NCI-H187 (cell line): ENCODE measurements at places on chromosomes 5 and 9.

GRCh38 chr9:121744002-121744686, 92.7 kb downstream of the DAB2IP start:
- DNase-seq = no peak

DNA sequence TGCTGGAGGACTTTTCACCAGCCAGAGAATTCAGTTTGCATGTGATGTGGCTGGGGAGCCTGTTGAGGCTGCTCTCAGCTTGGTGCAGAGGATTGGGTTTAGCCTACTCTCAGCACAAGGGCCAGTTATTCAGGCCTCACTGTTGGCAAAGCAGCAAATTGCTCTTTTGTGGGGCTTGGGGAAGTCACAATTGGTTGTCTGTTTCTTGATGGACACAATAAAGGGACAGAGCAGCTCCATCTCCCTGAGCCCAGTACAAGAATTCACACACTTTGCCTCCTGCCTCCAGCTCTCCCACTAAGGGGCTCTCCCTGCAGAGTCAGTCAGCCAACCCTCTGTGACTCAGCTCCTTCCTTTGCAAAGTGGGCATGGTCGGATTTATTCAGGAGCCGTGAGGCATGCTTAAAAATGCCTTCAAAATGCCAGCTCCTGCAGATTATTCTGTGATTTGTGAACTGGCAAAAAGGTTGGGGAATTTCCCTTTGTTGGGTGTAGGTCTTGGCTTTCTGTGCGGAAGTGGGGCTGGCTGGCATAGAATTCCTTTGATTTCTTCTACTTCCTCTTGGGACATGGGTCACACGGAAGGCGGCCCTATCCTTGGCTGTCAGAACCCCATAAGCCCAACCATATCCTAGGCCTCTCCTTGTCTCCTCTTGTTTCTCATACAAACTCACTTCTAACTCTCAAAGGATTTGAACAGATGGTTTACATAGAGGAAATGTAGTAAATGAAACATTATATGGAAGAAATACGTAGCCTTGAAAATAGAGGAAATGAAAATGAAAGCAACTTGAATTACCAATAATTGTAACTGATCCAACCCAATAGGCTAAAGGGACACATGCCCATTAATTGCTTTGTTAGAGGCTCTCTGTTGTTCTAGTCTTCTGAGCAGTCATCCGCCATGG, 118.7 kb upstream of the CD180 start:
- no peak for DNase-seq

GRCh38 chr5:37816883-37817282, 23.0 kb downstream of the GDNF start:
- no peak for DNase-seq

DNA sequence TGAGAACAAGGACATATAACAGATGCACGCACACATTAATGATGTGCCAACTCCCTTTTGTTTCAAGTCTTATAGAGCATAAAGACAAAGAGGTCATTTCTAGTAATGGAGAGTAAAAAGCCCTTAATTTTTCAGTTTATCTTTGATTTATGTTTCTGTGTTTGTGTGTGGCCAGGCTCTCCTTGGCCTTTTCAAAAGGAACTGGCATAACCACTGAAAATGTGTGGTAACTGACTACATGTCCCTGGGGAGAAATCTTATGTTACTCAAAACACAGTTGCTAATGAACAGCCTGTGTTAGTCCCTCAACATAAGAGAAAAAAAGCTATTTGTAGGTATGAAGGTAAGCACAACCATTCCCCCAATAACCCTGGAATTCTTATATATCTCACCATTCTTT, 47.6 kb upstream of the SHOC1 start:
- DNase-seq = no peak

- no peak for DNase-seq
These were observed 1005.0 kb upstream of the CDH10 start for GRCh38 chr5:25649628-25650265.

GRCh38 chr9:102106439-102106838, 368.0 kb upstream of the GRIN3A start:
- DNase-seq = no peak

GRCh38 chr5:157963244-157963643, 104.3 kb upstream of the CLINT1 start:
- no peak for DNase-seq

- DNase-seq = no peak
These were observed 206.8 kb downstream of the CAAP1 start for GRCh38 chr9:26685818-26686217.

DNA sequence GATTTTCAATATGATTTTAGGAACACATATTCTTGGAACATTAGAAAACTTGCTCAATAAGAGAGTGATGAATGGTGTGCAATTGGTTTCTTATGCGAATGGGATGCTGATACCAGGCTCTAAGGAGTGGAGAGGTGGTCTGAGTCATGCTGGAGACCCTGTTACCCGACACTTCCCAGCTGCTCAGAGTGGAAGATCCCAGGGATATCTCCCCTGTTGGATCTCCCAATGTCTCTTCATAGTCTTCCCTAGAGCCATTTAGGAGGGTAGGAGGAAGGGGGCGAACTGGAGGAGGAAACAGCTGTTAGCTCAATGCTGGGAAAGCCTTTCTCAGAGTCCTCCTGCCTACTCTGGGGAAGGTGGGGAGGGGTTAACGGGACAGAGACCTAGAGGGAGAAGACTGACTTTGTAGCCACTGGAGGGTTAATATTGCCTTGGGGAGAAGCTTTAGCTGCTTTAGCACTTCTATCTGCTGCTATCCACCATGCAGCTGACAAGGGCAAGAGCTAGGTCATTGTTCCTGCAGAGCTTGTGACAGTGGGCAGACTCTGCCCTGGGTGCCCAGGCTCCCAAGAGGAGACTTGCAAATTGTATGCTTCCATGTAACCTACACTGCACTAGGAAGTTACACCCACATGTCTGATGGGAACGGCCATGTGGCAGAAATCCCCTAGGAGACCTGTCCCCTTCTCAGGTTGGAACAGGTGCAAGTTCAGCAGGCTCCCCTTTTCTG, 301.0 kb downstream of the GADD45G start:
- DNase-seq = no peak

DNA sequence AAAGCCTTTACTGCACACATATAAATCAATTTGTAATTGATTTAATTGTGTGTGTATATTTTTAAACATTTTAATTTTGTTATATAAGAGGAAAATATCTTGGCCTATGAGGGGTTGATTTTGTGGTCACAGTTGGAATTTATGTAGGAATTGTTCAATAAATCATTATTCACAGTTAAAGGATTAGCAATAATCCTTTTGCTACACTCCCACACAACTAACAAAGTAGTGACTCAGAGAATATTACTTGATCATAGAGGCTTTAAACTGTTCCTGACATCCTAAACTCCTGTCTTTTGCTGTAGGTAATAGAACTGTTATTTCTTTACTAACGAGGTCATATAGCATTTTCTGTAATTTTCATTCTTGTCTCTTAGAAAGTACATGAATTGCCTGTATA, 95.5 kb downstream of the ZCCHC7 start:
- DNase-seq = no peak

- DNase-seq = no peak
These were observed 129.8 kb downstream of the SLC12A2 start for GRCh38 chr5:128213340-128213739.

- no peak for DNase-seq
These were observed 73.8 kb downstream of the LHFPL2 start for GRCh38 chr5:78574731-78575161.

DNA sequence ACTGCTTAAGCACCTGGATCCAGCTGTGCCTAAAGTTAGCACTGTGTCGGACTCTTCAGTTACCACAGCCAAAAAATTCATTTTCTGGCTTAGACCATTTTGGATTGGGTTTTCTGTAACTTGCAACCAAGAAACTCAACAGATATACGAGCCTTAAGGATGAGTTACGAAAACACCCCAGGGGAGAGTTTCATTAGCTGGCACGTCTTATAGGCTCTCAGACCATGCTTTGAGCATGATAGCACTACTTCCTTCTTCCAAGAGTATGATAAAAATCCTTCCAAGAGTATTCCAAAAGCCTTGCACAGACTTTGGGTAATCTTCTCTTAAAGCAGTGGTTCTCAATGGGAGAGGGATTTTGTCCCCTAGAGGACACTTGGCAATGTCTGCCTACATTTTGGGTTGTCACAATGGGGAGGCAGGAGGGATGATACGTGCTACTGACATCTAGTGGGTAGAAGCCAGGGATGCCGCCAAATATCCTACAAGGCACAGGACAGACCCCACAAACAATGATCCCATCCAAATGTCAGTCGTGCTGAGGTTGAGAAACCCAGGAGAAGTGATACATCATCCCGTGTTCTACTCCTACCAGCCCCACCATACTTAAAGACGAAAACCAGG, 64.8 kb downstream of the SMIM23 start:
- DNase-seq = no peak

- no peak for DNase-seq
These were observed 11.2 kb upstream of the CACFD1 start for GRCh38 chr9:133448487-133448972.

DNA sequence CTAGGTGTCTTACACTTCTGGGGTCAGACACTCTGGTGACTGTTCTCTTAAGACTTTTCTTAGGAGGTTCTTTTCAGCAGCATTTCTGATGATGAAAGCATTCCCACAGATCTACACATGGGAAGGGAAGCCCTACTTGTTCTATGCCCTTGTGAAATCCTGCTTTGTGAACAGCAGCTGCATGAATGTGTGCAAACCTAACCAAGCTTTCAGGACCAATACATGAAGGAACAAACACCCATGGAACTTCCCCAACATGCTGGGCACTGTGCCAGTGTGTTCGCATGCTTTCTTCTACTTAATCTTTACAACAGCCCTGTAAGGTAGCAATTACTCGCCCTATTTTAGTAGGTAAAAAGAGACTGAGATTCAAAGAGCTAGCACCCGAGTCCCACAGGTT, 439.9 kb upstream of the KLF4 start:
- DNase-seq = no peak

DNA sequence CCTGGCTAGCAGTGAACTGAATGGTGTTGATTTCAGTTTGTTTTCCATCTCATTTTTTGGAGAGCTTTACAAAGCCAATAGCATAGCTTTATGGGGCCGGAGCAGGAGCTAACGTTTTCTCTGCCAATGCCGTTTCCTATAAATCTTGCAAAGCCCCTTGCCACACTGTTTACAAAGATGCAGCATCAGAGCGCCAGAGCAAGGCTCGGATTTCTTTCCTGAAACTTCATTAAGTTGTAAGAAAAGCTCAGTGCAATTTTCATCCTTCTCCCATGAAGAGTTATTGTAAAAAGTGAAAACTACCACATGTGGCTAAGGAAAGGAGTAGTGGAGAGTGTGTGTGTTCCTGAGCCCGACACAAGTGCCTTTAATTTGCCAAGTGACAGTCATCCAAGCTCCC, 178.2 kb upstream of the GDNF start:
- DNase-seq = no peak

GRCh38 chr5:43616535-43616934, 13.6 kb downstream of the NNT start:
- DNase-seq = no peak

DNA sequence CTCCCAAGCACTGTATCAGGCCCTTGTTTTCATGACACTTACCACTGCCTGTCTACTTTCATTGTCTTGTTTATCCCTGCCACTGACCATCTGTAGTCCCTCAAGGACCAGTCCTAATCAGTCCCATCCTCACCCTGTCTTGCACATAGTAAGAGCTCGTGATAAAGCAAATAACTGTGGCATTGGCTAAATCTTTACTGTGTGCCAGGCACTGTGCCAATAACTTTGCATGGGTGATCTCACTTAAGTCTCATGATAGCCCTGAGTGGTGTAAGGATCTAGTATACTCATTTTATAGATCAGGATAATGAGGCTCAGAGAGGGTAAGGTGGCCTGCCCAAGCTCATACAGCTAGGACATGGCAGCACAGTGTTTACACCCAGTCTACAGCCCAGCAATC, 5.6 kb downstream of the CDX1 start:
- DNase-seq = no peak

DNA sequence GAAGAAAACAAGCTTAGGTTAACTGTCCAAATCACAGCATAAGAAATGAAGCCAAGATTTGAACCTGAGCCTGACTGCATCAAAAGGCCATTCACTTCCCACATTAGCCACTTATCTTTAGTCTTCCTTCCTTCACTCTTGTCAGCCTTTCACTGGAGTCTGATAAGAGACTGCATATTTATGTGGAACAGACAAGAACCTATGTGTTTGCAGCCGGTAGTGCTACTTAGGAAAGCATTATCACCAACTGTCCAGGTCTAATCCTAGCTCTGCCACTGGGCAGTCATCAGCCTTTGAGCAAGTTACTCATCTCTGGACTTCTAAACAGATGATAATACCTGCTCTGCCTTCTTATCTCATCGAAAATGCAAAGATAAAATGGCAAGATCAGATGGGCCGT, 12.1 kb upstream of the ATP6V0E1 start:
- DNase-seq = no peak

DNA sequence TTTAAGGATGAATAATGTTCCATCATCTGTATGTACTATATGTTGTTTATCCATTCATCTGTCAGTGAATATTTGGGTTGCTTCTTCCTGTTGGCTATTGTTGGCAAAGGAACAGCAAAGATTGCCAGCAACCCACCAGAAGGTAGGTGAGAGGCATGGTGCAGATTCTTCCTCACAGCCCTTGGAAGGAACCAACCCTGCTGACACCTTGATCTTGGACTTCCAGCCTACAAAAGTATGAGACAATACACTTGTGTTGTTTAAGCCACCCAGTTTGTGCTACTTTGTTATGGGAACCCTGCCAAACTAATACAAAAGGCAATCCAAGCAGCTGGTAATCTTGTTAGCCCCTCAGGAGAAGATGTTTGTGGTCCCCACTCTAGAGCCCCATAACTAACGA, 122.0 kb downstream of the CARTPT start:
- DNase-seq = no peak

GRCh38 chr5:74209571-74209970, 431.0 kb downstream of the ENC1 start:
- DNase-seq = no peak

- DNase-seq = no peak
These were observed 57.6 kb downstream of the JAK2 start for GRCh38 chr9:5042661-5043178.

DNA sequence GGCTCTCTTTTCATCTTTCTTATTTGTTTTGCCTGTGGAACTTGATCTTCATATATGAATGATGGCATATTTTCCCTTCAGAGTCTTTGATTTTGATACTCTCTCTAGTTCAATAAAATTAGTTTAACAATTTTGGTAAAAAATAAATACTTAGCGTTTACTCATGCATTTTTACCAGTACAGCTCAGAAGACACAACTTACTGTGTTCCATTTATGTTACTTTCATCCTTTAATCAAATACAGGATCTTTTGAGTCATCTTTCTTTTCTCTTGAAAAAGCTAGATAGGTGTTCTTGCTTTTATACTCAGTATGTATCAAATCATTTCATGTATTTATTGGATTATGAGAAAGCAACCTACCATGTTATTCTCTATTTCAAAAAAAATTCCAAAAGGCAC, 47.1 kb upstream of the RICTOR start:
- no peak for DNase-seq

GRCh38 chr9:108950168-108950567, 16.0 kb downstream of the ABITRAM start:
- DNase-seq = no peak

- DNase-seq = no peak
These were observed 133.7 kb upstream of the EPB41L4A start for GRCh38 chr5:112552791-112553190.
